ENCODE measurements at places on chromosomes 16 and 17.

GRCh38 chr17:17108451-17109049 is 66.3 kb downstream of the MPRIP start:
- DNase-seq, result no peak

GRCh38 chr16:11949527-11949926 is 7.7 kb upstream of the NPIPB2 start:
- no peak for DNase-seq

DNA sequence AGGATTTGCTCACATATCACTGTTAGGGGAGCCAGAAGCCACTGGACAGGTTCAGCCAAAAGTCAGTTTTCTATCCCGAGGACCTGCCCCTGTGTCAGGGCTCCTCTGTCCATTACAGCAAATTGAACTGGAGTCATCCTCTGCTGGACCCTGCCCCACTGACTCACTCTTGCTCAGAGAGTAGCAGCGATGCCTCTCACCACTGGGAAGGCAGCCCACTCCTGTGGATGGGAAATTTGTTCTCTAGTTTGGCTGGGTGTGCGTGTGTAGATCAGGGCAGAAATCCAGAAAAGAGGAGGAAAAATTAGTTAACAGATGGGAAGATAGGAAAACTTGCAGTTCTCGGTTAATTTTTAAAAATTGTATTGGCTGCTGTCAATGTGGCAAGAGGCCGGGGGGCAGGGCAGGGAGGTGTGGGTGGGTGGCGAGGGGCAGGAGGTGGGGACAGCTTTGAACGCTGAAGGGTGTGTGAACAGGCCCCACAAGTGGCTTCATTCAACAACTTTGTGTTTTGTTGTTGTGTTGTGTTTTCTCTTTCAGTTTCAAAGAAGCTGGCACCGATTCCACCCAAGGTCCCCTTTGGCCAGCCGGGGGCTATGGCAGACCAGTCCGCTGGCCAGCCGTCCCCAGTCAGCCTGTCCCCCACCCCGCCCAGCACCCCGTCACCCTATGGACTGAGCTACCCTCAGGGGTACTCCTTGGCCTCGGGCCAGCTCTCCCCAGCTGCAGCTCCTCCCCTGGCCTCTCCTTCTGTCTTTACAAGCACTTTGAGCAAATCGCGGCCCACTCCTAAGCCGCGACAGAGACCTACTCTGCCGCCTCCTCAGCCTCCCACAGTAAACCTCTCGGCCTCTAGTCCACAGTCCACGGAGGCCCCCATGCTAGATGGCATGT is 33.6 kb downstream of the ELAC2 start:
- no peak for DNase-seq

- DNase-seq, result no peak
These were observed 4.7 kb downstream of the PFAS start for GRCh38 chr17:8253801-8254200.

DNA sequence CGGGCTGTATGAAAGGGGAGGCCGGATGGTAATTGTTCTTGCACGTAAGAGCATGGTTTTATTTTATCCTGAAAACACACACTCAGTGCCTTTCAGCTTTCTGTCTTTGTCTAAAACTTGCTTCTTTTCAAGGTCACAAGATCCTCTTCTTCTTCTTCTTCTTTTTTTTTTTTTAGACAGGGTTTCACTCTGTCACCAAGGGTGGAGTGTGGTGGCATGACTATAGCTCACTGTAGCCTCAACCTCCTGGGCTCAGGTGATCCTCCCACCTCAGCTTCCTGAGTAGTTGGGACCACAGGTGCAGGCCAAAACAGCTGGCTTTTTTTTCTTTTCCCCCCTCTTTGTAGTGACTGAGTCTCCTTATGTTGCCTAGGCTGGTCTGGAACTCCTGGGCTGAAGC is 15.9 kb upstream of the ZNF629 start:
- DNase-seq, result no peak

DNA sequence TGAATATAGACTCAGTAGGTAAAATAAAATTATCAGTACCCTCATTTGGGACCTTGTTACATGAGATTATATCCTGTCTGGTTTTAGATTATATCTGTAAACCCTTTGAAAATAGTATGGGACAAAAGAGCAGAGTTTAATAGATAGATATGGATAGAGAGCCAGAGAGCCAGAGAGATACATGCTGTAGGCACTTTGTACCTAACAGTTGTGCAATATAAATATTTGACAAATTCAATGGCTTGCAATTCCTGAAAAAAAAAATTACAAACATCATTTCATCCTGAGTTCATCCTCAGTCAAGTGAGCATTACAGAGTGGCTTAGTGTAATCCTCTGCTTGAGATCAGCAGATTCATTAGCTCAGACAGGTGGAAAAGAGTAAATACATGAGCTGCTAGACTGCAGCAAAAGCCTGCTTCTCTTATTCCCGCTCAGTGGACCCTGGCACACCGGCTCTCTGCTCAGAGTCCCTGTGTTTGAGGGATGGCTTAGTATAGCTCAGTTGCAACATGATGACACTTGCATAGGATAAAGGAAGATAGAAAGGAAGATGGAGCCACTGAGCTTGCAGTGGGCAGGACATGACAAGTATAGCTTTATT is 931.6 kb upstream of the GOT2 start:
- no peak for DNase-seq

GRCh38 chr17:63483655-63484575 is 7.1 kb downstream of the ACE start:
- no peak for DNase-seq

GRCh38 chr17:20094777-20095176 is 85.6 kb downstream of the SPECC1 start:
- DNase-seq, result no peak

Data from stimulated activated CD4-positive, alpha-beta T cell treated with anti-CD3 and anti-CD28 coated beads, Interleukin-12 subunit alpha, Interleukin-12 subunit beta, amount 100 ng/mL, for 24 hours (primary cell).